ENCODE measurements at places on chromosomes 11 and 22. TPM values are rescaled to one million over a fixed set of nuclear protein-coding genes. Genes with fewer than 3 reads are reported as not detected.

TMEM126B gene
- total RNA-seq: 15.9 TPM

LARGE1 gene
- total RNA-seq: 1.6 TPM

CBX6 gene
- 15.6 TPM for total RNA-seq

C11orf87 gene
- under 0.01 TPM for total RNA-seq

KLHL35 gene
- 1.6 TPM for total RNA-seq

OR51B5 gene
- 0.81 TPM for total RNA-seq

MRGPRX3 gene
- total RNA-seq: not detected

TMPRSS5 gene
- 0.27 TPM for total RNA-seq

CAPN5 gene
- total RNA-seq: 1.3 TPM

BIRC3 gene
- total RNA-seq: 7.0 TPM

POLR3H gene
- total RNA-seq: 21.5 TPM

MS4A8 gene
- total RNA-seq: not detected

IGSF9B gene
- total RNA-seq: 0.81 TPM

GSTP1 gene
- total RNA-seq: 593 TPM

SCGB2A2 gene
- total RNA-seq: not detected

HEPHL1 gene
- total RNA-seq: under 0.01 TPM

OR10A2 gene
- under 0.01 TPM for total RNA-seq

CCDC87 gene
- 0.27 TPM for total RNA-seq

KRTAP5-8 gene
- total RNA-seq: not detected

CNIH2 gene
- 2.7 TPM for total RNA-seq

CRACR2B gene
- total RNA-seq: 3.8 TPM

PLA2G6 gene
- 143 TPM for total RNA-seq

CABP4 gene
- total RNA-seq: 1.6 TPM

OVCH2 gene
- not detected for total RNA-seq

MS4A6E gene
- not detected for total RNA-seq

CRYBB2 gene
- not detected for total RNA-seq

MMP8 gene
- total RNA-seq: 1.3 TPM

CDC42EP1 gene
- under 0.01 TPM for total RNA-seq

POLDIP3 gene
- total RNA-seq: 37.4 TPM
